NCI-H187 treated with DMSO at 0.1 percent for 48 hours (cell line): ENCODE measurements at places on chromosomes 7 and 10.

DNA sequence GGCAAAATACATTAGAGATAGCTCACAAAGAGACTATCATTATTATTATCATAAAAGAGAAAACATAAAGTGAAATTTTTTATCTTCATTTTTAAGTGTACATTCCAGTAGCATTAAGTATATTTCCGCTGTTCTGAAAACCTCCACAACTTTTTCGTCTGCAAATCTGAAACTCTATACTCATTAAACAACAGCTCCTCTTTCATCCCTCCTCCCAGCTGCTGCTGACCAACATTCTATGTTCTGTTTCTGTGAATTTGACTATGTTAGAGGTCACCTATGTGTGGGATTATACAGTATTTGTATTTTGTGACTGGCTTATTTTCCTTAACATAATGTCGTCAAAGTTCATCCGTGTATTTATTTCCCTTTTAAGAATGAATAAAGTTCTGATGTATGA, 429.3 kb upstream of the TPK1 start:
- no peak for DNase-seq

- DNase-seq, result no peak
Measured at GRCh38 chr7:63073736-63074135, 924.9 kb upstream of the ZNF722 start.

- no peak for DNase-seq
Measured at GRCh38 chr10:14356921-14357320, 26.2 kb upstream of the FRMD4A start.

DNA sequence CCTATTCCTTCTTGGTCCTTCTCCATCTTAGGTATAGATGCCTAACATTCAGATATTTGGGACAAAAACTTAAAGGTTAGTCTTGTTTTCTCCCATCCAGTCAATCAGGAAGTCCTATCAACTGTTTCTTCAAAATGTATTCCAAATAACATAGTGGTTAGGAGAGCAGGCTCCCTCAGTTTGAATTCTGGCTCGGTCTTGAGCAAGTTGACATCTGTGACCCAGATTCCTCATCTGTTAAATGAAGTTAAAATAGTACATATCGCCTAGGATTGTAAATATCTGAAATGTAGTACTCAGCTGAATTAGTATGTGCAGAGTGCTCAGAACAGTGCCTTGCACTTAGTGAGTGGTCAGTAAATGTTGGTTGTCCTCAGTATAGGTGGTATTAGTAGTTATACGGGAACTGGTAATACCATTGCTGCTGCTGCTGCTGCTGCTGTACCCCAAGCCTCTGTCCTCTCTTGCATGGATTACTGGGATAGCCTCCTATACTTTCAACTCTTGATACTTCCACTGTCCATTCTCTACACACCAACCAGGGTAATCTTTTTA, 58.6 kb downstream of the RALA start:
- DNase-seq, result no peak

- no peak for DNase-seq
Measured at GRCh38 chr7:32163141-32163806, 93.1 kb upstream of the PDE1C start.

DNA sequence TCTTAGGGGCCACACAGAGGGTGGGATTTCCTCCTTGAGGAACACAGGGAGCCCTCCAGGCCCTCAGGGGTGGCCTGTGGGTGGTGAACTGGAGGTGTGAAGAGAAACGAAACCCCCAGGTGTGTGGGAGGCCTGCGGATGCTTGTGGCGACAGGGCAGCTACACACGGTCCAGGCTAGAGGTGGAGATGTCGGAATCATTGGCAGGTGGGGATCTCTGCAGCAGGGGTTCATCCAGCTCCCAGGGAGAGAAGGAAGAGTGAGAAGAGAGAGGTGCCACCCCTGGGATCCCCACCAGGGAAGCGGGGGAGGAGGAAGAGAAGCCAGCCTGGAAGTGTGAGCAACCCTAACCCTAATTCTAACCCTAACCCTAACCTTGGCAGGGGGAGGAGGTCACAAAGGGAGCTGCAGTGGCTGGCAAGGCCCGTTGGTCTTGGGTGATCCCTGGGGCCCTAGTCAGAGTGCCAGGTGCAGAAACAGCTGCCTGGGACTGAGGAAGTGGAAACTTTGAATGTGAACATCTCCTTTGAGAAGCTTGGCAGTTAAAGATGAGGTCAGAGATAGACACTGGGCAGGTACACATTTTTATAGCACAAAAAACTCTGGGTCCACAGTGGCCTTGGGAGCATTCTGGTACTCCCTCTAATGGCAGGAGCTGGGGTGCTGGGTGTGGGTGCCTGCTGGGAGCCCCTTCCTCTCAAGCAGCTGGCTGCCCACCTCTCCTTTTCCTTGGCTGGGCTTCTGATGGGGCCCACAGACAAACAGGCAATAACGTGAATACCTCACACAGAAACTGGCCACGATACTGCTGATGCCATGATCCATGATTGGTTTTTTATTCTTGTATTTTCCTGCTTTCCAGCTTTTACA, 6.8 kb upstream of the AEBP1 start:
- DNase-seq, result no peak

GRCh38 chr7:38027884-38028455, 107.5 kb downstream of the EPDR1 start:
- DNase-seq, result no peak

GRCh38 chr7:108069646-108070045, 60.5 kb downstream of the LAMB4 start:
- no peak for DNase-seq

- DNase-seq, result no peak
Measured at GRCh38 chr7:31734456-31734855, 47.4 kb downstream of the PPP1R17 start.

- DNase-seq, result no peak
Measured at GRCh38 chr10:23439961-23440889, 1.4 kb downstream of the OTUD1 start.

- no peak for DNase-seq
Measured at GRCh38 chr10:79248341-79249185, 98.7 kb upstream of the PPIF start.
